ENCODE measurements at places on chromosomes 7 and 10. TPM values are rescaled to one million over a fixed set of nuclear protein-coding genes. Genes with fewer than 3 reads are reported as not detected.

Gene OR6B1
- not detected for total RNA-seq

Gene HTR5A
- not detected for total RNA-seq

Gene GNGT1
- 0.83 TPM for total RNA-seq

Gene OR2A7
- total RNA-seq = not detected

Gene ZEB1
- 7.0 TPM for total RNA-seq

Gene ABCC2
- total RNA-seq = 0.11 TPM

Gene MICU1
- total RNA-seq = 48.4 TPM

Gene CALML5
- not detected for total RNA-seq

Gene GPER1
- total RNA-seq = not detected

Gene PAPOLB
- total RNA-seq = 0.25 TPM

Gene SLC26A3
- total RNA-seq = 0.86 TPM

Gene MMD2
- not detected for total RNA-seq

Gene ASB4
- not detected for total RNA-seq

Gene RUFY2
- 12.6 TPM for total RNA-seq

Gene MPP7
- 0.38 TPM for total RNA-seq

Gene NUTM2E
- 0.20 TPM for total RNA-seq

Gene BLNK
- total RNA-seq = not detected
